Aorta (tissue), 5 donors: ENCODE measurements at places on chromosomes 4 and X. TPM values are rescaled to one million over a fixed set of nuclear protein-coding genes. Genes with fewer than 3 reads are reported as not detected.

Gene C1QTNF7
- 15.5 TPM for total RNA-seq

Gene PHEX
- total RNA-seq = 0.13 TPM

Gene CT45A2
- total RNA-seq = not detected

Gene MOSPD2
- total RNA-seq = 21.3 TPM

Gene ZNF518B
- 20.2 TPM for total RNA-seq

Gene TSPAN7
- 71.1 TPM for total RNA-seq

Gene PRPS2
- 23.4 TPM for total RNA-seq

Gene CACNA1F
- total RNA-seq = 0.06 TPM

Gene CSAG3
- not detected for total RNA-seq
